ENCODE measurements at places on chromosomes 6 and 20.

- H3K27ac ChIP-seq = peak overlapping the region; percentile 84
- no peaks in the 10 kb centered on the region for H3K27me3 ChIP-seq
- H3K36me3 ChIP-seq = peaks cover 12% of the 10 kb centered on the region
Measured at GRCh38 chr20:47318027-47318585, 38.4 kb downstream of the ZMYND8 start.

DNA sequence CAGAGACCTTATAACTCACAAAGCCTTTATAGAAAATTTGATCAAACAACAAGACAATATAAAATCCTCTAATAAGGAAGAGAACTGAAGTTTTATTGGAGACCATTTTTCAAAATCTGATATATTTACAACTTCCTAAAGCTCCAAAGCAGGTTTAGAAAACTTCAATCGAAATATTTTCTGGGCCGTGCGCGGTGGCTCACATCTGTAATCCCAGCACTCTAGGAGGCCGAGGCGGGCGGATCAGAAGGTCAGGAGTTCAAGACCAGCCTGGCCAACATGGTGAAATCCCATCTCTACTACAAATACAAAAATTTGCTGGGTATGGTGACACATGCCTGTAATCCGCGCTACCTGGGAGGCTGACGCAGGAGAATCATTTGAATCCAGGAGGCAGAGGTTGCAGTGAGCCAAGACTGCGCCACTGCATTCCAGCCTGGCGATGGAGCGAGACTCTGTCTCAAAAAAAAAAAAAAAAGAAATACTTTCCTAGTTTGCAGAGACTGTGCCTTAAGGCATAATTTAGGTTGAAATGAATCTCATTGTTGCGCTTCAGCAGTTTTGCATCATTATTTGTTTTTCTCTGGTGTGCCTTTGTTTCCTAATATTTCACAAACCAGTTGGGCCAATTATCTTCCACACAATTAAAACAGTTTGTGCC lies 60.6 kb upstream of the ASIP start:
- no peaks in the 10 kb centered on the region for H3K36me3 ChIP-seq
- no peak for DNase-seq
- H3K27me3 ChIP-seq = peaks cover 3% of the 10 kb centered on the region
- H3K27ac ChIP-seq = no peak overlapping the region
- no peaks in the 10 kb centered on the region for H3K4me1 ChIP-seq

DNA sequence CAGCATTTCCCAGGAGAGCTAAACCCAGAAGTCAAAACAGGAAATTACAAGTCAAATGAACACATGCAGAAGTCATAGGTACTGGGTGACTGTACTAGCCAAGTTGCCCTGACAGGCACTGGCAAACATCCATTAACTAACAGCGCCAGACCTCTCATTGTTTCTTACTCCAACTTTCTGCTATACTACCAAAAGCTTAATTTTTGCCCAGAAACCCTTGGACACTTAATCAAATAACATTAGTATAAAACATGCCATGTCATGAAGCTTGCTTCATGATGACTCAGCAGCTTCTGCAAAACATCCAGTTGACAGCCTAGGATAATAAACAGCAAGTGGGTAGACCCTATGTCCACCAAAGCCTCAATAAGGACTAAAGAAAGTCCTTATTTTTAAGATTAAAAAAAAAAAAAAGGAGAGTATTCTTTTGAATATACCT lies 3.5 kb downstream of the NUP153 start:
- peak overlapping the region; percentile 76 for H3K27ac ChIP-seq
- H3K4me1 ChIP-seq = peaks cover 74% of the 10 kb centered on the region
- peaks cover 16% of the 10 kb centered on the region for H3K36me3 ChIP-seq
- H3K4me3 ChIP-seq = peak overlapping the region; percentile 74
- no peak for DNase-seq

GRCh38 chr20:20499439-20499838 lies 131.5 kb downstream of the INSM1 start:
- no peak overlapping the region for H3K4me3 ChIP-seq
- H3K27me3 ChIP-seq = no peaks in the 10 kb centered on the region
- H3K4me1 ChIP-seq = no peaks in the 10 kb centered on the region
- H3K27ac ChIP-seq = no peak overlapping the region
- DNase-seq = no peak

DNA sequence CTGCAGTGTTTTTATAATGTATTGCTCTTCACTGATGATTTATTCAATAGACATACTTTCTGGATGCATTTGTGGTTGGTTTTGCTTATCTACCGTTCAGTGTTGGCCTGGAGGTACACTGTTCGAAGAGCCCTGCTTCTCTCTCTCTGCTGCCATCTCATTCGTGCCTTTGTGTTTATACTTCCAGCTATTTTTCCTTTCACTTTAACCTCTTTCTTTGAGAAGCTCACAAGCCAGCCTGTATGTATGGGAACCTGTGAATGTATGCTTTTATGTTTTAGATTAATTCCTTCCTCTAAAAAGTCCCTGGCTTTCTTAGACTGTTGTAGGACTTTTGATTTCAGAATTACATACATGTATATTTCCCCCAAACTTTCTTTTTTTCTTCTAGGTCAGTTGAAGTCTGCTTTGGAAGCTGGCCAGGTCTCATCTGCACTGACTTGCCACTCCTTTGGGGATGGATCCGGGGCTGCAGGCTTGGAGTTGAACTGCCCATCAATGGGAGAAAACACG lies 83.0 kb downstream of the SCAND1 start:
- DNase-seq = no peak
- H3K4me1 ChIP-seq = no peaks in the 10 kb centered on the region
- no peak overlapping the region for H3K27ac ChIP-seq
- H3K27me3 ChIP-seq = no peaks in the 10 kb centered on the region
- no peak overlapping the region for H3K4me3 ChIP-seq

DNA sequence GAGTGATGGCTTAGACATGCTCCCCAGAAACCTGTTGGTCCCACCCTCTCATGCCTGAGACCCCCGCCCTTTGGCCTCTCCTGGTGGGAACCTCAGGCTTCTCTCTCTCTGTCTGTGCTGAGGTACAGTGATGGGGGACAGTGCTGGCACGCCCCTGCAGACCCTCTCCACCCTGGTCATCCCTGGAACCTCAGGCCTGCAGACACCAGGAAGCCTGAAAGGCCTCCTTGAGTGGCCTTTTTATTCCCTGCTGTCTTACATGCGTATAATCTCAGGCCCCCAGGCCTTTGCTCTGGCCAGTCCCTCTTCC lies 78.5 kb upstream of the MAFB start:
- H3K27ac ChIP-seq = no peak overlapping the region
- no peak for DNase-seq
- H3K27me3 ChIP-seq = peaks cover 3% of the 10 kb centered on the region
- H3K36me3 ChIP-seq = no peaks in the 10 kb centered on the region
- no peak overlapping the region for H3K4me3 ChIP-seq
